Endothelial cell (in vitro differentiated cells): ENCODE measurements at places on chromosomes 2 and 18.

- no peak for DNase-seq
Observed at GRCh38 chr2:138922973-138923563, 142.9 kb upstream of the NXPH2 start.

- no peak for DNase-seq
Observed at GRCh38 chr2:177169810-177170514, 42.6 kb upstream of the HNRNPA3 start.

- no peak for DNase-seq
Observed at GRCh38 chr2:84534225-84534624, 17.9 kb downstream of the DNAH6 start.

GRCh38 chr2:146982393-146982846, 862.4 kb upstream of the ACVR2A start:
- DNase-seq = no peak

DNA sequence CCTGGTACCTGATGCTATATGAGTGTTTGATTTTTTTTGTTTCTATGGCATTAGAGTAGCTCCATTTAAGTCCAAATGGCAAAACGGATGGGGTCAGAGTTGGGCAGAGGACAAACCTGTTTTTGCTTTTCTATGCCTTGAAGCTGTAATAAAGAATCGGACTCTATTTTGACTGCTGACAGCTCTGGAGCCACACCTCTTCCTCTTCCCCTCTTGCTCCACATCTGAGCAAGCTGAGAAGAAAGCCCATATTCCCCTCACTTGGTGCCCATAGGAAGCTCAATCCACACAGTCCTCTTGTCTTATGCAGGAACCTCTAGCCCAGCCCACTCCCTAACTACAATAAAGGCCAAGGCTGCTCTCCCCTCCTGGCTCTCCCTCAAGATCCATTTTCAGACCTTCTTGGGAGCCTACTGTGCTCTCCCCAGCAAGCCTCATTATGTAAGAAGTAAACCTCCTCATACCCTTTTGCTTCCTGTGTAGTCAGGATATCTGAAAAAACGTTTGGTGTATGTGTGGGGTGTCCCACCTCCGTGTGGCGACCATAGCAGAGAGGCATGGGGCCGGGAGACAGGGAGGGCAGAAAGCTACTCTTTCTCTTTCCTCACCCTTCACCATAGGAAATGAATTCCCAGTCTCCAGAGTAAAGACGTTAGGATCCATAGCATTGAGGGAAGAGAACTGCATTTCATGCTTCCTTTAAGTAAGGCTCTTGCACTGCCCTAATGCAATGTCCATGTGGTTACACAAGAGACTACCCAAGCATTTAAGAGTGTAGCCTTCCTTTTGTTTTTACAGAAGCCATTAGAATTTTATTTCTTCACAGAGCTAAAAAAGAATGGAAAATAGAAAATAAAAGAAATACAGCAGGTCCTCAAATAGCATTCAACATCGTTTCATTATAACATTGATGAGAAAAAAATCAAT, 41.9 kb upstream of the RAPGEF4 start:
- DNase-seq = no peak

GRCh38 chr2:199602271-199602895, 144.6 kb upstream of the SATB2 start:
- DNase-seq = no peak

GRCh38 chr2:38263293-38263692, 113.8 kb downstream of the ATL2 start:
- no peak for DNase-seq

- DNase-seq = no peak
Observed at GRCh38 chr2:209471037-209471436, 47.2 kb downstream of the MAP2 start.

DNA sequence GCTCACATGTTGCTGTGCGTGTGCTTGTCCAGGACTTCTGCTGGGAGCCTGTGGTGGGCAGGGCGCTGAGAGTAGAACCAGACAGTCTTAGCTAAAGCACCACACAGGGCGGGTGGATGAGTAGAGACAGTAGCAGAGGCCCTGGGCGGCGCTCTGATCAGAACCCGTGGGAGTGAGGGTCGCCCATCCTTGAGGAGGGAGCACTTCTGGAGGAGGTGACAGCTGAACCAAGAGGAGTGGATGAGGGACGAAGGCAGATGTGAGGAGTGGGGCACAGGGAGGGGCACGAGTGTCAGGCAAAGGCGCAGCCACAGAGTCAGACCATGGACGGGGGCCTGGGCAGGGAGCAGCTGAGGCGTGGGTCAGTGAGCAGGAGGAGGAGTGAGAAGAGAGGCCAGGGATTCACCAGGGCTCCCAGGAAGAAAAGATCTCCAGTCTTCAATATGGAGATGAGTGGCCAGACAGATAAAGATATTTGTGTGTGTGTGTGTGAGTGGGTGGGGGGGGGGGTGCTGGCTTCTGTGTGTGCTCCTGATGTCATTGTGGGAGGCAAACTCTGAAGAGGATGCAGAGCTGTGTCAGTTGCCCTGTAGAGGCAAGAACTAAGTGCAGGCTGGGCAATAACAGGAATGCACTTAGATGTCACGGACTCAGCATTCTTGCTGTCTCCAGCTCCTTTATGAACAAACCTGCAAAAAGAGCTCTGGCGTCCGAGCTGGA, 79.6 kb downstream of the TPO start:
- no peak for DNase-seq

- DNase-seq = no peak
Observed at GRCh38 chr18:3350566-3351527, 88.9 kb downstream of the MYL12B start.

DNA sequence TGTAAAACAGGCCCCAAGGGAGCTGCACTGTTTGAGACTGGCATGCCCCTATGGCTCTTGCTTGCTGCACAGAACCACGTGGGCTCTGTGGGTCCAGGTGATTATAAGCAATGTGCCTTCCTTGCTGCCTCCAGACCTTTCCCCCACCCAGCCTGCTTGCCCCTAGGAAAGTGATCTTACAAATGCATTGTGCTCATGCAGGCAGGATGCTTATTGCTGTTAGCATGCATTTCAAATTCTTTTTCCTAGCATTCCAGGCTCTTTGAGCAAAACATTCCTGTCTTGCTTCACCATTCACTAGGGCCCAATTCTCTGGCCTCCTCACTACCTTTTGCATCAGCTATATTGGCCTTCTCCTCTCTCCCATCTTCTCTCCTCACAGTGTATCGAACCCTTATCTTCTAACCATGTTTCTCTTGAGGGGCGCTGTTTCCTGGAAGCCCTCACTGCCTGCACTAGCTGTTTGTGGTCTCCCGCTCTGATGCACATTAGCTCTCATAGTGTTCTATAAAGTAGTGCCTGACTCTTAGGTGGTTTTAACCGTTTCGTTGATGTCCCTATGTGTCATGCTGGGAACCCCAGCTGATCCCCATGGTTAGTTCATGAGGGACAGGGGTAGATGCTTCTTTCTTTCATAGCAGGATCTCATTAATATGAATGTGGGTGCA, 152.9 kb upstream of the EPAS1 start:
- DNase-seq = no peak

- DNase-seq = no peak
Observed at GRCh38 chr2:198144660-198145059, 340.3 kb downstream of the PLCL1 start.

- DNase-seq = no peak
Observed at GRCh38 chr2:2523461-2524347, 192.6 kb upstream of the MYT1L start.

- DNase-seq = no peak
Observed at GRCh38 chr2:111160758-111161157, 40.0 kb downstream of the BCL2L11 start.

- no peak for DNase-seq
Observed at GRCh38 chr2:3472966-3473365, 46.4 kb downstream of the ADI1 start.

DNA sequence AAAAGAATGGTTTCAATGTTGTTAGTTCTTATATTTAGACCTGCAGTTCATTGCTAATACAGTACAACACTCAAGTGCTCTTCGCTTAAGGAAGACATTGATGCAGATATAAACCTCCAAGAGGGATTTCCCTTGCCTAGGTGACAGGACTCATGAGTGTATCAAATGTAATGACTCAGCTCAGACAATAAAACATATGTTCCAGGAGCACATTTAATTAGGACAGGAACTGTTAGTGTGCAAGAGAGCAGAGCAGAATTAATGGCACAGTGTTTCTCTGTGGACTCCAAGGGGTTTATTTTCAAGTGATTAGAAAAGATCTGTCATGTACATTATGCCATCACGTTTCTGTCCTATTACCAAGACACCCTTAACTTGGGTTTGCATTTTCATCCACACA, 375.0 kb downstream of the LRRTM4 start:
- DNase-seq = no peak
